Right renal pelvis (tissue), 4 donors: ENCODE measurements at places on chromosomes 3 and 15. TPM values are rescaled to one million over a fixed set of nuclear protein-coding genes. Genes with fewer than 3 reads are reported as not detected.

GOLGA8T gene
- polyA plus RNA-seq = not detected

CHRM5 gene
- polyA plus RNA-seq = 0.17 TPM

XPC gene
- 43.4 TPM for polyA plus RNA-seq

- DNase-seq = no peak
Measured at GRCh38 chr3:138180375-138181029, 5.8 kb upstream of the DBR1 start.

GRCh38 chr15:75902129-75902557, 1.5 kb upstream of the FBXO22 start:
- no peak for DNase-seq

DNA sequence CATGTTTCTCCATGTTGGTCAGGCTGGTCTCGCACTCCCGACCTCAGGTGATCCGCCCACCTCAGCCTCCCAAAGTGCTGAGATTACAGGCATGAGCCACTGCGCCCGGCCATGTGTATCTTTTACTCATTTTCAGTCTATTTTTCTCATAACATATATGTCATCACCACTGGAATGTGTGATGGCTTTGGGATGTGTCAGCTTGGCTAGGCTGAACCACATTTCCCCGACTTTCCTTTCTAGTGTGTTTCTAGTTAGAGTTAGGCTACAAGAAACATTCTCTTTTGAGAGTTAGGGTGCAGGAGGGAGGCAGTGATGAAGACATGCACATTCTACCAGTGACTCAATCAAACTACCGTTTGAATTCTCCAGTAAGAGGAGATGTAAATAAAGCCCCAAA, 444.9 kb upstream of the THBS1 start:
- no peak for DNase-seq

- DNase-seq = no peak
Measured at GRCh38 chr3:22296601-22297000, 545.6 kb upstream of the ZNF385D start.

DNA sequence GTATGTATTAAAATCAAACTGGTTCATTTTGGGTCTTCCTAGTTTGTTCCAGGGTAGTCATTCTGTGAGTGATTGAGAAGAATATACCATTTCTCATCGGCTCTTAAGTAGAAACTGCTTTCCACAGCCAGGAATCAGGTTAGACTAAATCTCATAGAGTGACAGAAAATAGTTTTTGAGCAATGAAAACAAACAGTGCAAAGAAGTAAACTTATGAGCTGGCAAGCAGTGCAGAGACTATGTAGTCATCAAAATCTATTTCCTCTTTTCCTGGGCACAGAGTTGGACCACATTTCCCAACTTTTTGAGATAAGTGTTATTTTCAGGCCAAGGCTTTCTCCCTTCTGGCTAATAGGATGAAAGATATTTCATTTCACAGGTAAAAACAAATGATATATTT, 66.5 kb downstream of the UBE3A start:
- DNase-seq = no peak

DNA sequence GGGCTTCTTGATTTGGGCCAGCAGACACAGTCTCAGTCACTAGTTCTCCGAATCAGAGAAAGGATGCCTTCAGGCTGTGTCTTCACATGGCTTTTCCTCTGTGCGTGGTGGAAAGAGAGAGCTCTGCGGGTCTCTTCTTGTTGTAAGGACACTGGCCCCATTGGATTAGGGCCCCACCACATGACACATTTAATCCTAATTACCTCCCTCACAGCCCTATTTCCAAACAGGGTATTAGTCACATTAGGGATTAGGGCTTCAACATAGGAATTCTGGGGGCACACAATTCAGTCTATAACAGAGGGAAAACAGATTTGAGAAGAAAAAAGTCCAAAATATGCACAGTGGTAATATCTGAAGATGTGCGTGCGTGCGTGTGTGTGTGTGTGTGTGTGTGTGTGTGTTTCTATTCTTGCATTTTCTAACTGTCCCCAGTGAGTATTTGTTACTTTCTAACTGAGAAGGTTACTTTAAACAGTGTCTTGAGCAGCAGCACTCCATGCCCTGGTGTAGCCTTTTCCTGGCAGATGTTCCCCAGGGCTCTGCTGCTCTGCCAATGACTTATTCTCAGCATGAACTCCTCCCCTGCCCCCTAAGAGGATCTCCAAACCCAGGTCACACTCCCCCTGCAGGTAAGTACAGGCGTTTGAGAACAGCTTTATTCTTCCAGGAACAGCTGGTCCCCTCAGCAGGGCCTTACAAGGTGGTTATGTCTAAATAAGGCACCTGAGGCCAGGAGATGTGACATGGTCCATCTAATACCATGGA, 72.9 kb downstream of the RPL39L start:
- no peak for DNase-seq

- DNase-seq = no peak
Measured at GRCh38 chr3:142705198-142705597, 18.6 kb upstream of the TRPC1 start.

- no peak for DNase-seq
Measured at GRCh38 chr3:39205919-39206516, 13.6 kb upstream of the XIRP1 start.

GRCh38 chr3:87997298-87997697, 61.5 kb downstream of the CGGBP1 start:
- DNase-seq = no peak
